ENCODE measurements at places on chromosomes 2 and 18. TPM values are rescaled to one million over a fixed set of nuclear protein-coding genes. Genes with fewer than 3 reads are reported as not detected.

The VIL1 gene
- total RNA-seq = 0.76 TPM

GRCh38 chr2:97953853-97954252 is 41.9 kb downstream of the TMEM131 start:
- no peak for DNase-seq

- no peak for DNase-seq
Measured at GRCh38 chr2:170217778-170218251, 39.9 kb downstream of the MYO3B start.

The SFT2D3 gene
- total RNA-seq = 6.4 TPM

- DNase-seq = no peak
Measured at GRCh38 chr2:20050104-20050645, 1.3 kb downstream of the LAPTM4A start.

The RFTN2 gene
- total RNA-seq = 4.7 TPM

The WDR75 gene
- total RNA-seq = 24.5 TPM

The TUBA3E gene
- total RNA-seq = not detected

DNA sequence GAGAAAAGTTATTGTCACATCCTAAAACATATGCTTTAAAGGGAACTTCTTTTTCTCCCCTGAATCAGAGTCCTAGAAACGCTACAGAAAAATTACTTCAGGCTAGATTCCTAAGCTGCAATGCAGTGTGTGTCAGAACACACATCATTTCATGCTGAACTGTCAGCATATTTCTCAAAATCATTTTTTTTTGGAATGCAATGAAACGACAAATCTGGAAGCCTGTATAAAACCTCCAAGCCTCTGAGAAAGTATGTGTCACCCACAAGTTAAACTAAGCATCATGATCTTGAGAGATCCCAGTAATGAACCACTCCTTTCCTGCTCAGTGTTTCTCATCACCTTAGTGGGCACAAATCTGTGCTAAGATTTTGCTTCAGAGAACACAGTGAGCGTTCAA is 276.2 kb downstream of the ZNF521 start:
- no peak for DNase-seq

The ANKRD62 gene
- 6.3 TPM for total RNA-seq

DNA sequence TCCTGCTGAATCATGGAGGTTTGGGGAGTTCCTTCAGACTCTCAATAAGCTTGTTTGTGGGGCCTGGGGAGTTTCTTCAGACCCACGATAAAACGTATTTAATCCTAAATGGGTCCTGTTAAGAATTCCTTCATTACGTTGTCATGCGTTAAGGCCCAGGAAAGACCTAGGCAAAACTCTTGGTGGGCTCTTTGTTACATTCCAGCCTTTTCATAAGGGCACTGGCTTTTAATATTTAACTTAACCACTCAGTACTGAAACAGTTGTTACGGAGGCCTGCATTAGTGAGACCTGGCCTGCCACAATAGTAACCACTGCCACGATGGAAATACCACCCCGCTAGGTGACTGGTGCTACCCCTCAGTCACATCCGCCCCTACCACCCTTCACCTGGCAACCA is 17.5 kb upstream of the BIN1 start:
- DNase-seq = no peak

- DNase-seq = no peak
Measured at GRCh38 chr2:241344925-241345651, 11.0 kb upstream of the FARP2 start.

DNA sequence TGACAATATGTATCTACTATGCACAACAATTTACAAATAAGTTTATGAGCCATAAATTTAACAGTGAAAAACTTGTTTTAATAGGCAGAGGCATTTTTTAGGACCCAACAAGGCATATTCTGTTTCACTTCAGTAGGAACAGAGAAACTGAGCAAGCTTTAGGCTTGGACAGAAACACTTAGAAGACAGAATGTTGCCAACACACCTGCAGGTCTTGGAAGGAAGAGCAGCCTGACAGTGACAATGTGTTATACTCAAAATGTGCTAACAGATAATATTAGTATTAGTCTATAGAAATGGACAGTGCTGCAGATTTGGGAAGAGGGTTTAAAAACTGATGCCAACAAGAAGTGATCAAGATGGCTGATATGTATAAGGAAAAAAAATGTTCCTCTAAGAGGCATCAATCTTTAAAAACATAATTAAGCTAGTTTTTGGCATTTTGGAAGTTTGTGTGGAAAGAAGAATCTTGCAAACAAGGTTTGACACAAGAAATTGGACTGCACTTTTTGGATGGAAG is 297.1 kb upstream of the FSIP2 start:
- DNase-seq = no peak

DNA sequence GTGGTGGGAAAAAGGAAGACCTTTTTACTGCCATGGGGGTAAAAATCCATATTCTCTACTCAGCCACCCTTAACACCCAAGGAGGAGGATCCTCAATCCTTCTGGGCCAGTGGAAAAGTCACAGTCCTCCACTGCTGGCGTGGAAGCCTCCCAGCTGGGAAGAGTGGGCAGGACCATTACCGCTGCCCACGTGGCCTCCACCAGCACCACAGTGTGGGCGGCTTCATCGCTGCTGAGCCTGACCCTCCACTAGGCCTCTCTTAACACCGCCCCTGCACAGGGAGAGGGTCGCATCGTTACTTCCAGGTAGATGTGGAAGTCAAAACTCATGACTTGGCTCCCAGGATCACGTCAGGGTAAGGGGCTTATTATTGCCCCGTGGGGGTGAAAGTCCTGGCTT is 656.5 kb downstream of the SUCLG1 start:
- DNase-seq = no peak

- DNase-seq = no peak
Measured at GRCh38 chr2:55063713-55064323, 13.6 kb upstream of the RTN4 start.

DNA sequence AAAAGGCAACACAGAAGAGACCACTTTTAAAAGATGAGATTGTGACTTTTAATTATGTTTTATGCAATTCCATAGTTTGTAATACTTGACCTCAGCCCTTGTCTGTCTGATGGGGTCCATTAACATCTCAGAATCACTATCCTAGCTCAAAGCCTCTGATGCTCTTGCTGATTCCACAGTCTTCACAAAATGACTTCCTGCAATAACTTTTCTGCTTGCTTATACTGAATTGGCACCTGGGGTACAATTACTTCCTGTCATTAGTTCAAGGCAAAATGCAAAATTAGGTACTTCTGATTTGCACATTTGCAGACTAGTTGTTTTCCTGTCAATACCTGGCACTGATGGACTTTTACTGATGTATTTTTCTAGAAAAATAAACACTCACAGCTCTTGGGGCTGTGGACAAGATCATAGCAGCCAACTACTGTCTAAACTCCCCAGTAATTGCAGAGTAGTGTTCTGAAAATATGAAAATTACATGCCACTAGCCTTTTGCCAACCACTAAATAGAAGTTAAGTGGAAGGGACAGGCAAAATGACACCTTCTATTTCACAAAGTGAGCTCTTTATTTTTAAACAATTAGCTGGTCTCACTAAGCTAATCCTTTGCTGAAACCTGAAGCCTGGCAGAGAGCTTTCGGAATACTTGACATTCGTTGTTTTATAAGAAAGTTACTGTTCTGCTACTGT is 129.1 kb downstream of the PIEZO2 start:
- DNase-seq = no peak

The FBXO48 gene
- total RNA-seq = 1.4 TPM

GRCh38 chr2:36704475-36705150 is 8.1 kb downstream of the VIT start:
- DNase-seq = no peak

- DNase-seq = peak; percentile 90
Measured at GRCh38 chr2:190180313-190181122, 118.0 kb upstream of the MSTN start.

GRCh38 chr2:216873573-216873972 is 13.7 kb upstream of the TNP1 start:
- DNase-seq = no peak

GRCh38 chr2:69086466-69086865 is 73.5 kb downstream of the ANTXR1 start:
- no peak for DNase-seq

The B3GNT7 gene
- 108 TPM for total RNA-seq

DNA sequence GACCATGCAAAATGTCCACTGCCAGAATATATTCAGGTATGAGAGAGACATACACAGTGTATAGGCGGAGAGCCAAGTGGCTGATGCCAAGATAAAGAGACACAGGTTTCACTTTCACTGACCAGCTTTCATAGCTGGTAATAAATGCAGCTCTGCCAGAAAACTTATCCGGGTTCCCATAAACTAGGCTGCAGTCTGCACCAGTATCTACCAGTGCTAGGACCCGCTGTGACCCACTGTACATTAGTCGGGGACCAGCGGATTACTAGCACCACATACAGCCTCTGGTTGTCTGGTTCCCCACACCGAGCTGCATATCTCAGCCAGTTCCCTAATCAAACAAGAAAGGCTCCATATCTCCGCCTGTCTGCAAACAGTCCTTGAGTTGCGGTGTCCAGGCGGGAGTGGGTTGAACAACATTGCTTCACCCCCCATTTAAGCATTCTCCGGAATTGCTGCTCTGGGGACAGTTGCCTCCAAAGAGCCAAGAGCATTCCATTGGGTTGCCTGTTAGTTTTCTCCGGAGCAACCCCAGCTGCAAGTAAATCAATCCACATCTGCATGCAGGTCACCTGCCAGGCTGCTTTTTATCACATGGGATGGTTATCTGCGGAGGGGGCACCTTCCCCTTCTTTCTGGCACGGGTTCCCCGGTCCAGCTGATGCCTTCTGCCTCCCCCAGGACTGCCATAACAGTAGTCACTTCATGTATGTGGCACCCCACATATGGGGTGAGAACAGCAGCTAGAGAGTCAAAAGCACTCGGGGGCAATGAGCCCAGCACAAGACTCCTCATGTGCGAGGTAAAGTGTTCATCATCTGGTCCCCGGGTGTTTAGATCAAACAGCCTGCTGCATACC is 18.0 kb upstream of the KLHL23 start:
- no peak for DNase-seq

The CYP27A1 gene
- 147 TPM for total RNA-seq

DNA sequence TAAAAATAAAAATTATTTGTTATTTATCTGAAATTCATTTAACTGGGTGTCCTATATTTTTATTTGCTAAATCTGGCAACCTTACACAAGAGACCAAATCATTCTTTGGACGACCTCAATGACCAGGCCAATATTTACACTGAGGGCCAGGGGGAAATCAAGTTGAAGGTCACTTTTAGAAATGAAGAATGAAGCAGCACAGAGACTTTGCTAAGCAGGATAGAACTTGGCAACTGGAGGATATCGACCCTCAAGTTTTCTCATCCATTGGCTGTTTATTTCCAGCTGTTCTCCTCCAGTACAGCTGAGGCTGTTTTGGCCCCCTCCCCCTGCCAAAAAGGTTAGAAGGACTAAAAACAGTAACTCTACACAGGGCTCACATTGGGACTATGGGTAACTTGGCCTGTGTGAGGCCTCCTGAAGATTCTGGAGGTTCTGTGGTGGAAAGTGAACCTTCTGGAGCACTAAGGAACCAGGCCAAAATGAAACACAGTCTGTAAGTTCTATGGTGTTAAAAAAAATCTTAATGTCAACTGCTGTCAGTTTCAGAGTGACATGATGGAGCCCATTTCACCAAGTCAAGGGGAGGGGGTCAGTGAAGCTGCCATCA is 32.2 kb upstream of the ZFP36L2 start:
- DNase-seq = no peak

The RBKS gene
- total RNA-seq = 2.9 TPM

The CD28 gene
- total RNA-seq = 3.3 TPM

The RIT2 gene
- not detected for total RNA-seq

- no peak for DNase-seq
Measured at GRCh38 chr2:217062768-217063167, 202.9 kb upstream of the TNP1 start.

The SCN3A gene
- total RNA-seq = 0.55 TPM

DNA sequence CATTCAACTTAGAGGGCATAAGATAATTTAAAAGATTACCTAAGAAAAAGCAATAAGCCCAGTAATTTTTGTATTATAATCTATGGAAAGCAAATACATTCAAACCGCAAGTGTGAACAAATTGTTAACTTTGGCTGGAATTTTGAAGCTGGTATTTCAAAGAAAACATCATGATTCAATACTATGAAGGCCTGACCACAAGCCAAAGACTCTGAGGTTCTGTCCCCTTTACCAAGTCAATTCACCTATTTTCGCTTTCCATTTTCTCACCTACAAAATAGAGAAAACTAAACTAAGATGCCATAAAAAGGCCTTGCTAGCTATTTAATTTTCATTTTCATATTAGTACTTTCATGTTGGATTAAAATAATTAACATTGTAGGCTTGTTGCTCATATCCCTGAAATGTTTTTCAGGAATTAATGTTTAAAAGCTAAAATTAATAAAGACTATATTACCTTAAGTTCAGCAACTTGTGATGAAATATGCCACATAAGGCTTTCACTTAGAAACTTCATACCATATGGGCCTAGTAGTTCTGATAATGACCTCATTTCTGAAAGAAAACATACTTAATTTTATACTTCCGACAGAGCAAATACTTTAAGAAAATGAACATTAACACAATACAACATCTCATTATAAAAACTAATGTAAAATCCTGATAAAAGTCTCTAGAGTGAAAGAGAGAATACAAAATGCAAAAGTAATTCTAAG is 85.7 kb upstream of the FRZB start:
- DNase-seq = no peak

DNA sequence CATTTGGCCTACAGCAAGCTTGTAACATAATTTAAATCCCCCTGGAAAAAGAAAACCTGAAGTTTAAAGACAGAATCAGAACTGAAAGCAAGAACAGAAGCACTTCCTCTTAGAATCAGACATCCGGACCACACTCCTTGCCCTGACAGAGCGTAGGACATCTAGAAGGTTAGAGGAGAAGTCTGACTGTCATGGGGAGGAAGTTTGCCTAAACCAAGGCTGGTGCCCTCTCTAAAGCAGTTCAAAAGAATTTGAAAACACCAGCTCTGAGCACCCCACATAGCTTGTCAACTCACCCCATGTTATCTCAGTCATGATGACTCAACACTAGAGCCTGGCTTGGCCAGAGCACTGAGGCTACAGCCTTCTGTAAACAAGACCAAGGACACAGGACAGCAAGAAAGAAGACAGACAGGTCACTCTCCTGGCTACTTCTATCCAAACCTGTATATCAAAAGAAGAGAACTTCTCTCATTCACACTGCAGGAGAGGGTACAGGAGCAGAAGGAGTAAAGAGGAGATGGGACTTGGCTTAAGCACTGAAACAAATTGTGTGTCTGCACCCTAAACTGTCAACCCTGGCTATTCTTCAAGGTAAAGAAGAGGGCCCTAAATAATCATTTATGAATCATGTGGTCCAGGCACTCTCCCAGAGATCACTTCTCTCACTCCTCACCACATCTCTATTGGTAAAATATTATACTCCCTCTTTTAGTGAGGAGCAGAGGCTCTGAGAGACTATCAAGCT is 198.6 kb downstream of the MEMO1 start:
- DNase-seq = no peak

The GRHL1 gene
- total RNA-seq = 12.8 TPM

GRCh38 chr2:163756588-163756987 is 20.8 kb upstream of the FIGN start:
- no peak for DNase-seq

DNA sequence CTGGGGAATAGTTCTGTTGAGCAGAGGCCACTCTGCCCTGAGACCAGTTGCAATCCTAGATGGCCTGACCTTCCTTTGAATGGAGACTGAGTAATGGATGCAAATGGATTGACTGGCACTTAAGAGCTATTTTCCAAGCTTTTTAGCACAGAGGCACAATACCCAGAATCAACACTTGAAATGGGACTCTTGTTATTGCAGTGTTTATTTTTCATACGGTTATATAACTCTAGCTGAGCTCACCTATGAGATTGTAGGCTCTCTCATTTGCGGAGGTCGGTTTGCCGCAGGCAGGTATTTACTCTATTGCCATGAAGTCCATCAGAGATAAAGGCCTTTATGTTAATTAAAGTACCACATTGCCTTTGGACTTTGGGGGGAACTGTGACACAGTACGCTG is 422.3 kb upstream of the CELF4 start:
- no peak for DNase-seq

Data from upper lobe of left lung (tissue), 6 donors.